A172 (cell line): ENCODE measurements at places on chromosomes 13 and 19. TPM values are rescaled to one million over a fixed set of nuclear protein-coding genes. Genes with fewer than 3 reads are reported as not detected.

DNA sequence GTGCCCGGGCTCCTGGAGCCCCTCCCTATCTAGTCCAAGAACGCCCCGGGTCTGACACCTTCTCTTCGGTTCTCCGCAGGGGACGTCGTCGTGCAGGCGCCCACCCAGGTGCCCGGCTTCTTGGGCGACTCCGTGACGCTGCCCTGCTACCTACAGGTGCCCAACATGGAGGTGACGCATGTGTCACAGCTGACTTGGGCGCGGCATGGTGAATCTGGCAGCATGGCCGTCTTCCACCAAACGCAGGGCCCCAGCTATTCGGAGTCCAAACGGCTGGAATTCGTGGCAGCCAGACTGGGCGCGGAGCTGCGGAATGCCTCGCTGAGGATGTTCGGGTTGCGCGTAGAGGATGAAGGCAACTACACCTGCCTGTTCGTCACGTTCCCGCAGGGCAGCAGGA is 3.4 kb downstream of the PVR start:
- no peak for DNase-seq

GRCh38 chr13:45441633-45442032 is 23.1 kb upstream of the COG3 start:
- DNase-seq, result peak; percentile 51

DNA sequence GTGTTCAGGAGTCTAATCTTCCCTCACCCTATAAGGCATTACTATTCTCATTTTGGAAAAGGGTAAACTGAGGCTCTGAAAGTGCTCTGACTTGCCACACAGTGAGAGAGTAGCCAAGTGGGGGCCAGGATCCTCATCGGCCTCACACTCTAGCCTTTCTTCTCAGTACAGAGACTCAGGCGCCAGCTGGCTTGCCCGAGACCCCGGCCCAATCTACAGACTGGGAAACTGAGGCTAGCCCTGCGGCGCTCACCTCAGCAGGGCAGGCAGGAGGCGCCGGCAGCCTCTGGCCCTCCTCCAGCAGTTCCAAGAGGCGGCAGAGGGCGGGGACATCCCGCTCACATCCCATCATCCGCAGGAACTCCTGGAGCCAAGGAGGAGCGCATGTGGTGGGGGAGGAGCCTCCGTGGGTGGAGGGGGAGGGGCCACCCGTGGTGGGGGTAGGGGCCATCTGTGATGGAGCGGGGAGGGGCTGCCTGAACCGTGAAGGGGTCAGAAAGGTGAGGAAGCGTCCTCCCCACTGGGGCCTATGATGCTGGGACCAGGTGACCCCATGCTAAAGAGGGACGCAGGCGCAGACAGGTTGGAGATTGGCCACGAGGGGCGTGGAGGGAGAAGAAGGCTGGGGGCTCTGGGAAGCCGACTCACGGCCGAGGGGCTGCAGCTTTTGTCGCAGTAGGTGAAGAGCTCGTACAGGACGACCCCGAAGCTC is 8.7 kb upstream of the INSL3 start:
- DNase-seq, result peak; percentile 80

PDX1 gene
- 0.22 TPM in 1 of 2 replicates, not detected in the other for total RNA-seq

GALP gene
- not detected in 2 replicates for total RNA-seq
